ENCODE measurements at places on chromosomes 2 and 18.

- DNase-seq: no peak
Observed at GRCh38 chr2:14720739-14721138, 88.2 kb downstream of the LRATD1 start.

DNA sequence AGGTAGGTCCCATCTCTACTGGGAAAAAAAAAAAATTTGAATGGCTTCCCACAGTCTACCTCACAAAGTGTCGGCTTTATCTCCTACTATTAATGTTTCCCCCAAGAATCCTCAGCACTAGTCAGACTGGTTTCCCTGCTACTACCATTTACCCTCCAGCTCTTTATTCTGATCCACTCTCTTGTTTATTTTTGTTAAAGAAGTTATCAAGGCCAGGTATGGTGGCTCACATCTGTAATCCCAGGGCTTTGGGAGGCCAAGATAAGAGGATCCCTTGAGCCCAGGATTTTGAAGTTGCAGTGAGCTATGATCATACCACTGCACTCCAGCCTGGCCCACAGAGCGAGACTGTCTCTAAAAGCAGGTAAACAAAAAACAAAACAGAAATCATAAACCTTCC lies 1275.3 kb downstream of the LRP1B start:
- DNase-seq: no peak

- DNase-seq: no peak
Observed at GRCh38 chr2:150441226-150441625, 46.2 kb downstream of the RND3 start.

GRCh38 chr2:214328941-214329340 lies 81.9 kb upstream of the VWC2L start:
- no peak for DNase-seq

- no peak for DNase-seq
Observed at GRCh38 chr2:232523682-232524597, 2.0 kb upstream of the CHRND start.

- no peak for DNase-seq
Observed at GRCh38 chr2:213156717-213157116, 5.3 kb upstream of the IKZF2 start.

DNA sequence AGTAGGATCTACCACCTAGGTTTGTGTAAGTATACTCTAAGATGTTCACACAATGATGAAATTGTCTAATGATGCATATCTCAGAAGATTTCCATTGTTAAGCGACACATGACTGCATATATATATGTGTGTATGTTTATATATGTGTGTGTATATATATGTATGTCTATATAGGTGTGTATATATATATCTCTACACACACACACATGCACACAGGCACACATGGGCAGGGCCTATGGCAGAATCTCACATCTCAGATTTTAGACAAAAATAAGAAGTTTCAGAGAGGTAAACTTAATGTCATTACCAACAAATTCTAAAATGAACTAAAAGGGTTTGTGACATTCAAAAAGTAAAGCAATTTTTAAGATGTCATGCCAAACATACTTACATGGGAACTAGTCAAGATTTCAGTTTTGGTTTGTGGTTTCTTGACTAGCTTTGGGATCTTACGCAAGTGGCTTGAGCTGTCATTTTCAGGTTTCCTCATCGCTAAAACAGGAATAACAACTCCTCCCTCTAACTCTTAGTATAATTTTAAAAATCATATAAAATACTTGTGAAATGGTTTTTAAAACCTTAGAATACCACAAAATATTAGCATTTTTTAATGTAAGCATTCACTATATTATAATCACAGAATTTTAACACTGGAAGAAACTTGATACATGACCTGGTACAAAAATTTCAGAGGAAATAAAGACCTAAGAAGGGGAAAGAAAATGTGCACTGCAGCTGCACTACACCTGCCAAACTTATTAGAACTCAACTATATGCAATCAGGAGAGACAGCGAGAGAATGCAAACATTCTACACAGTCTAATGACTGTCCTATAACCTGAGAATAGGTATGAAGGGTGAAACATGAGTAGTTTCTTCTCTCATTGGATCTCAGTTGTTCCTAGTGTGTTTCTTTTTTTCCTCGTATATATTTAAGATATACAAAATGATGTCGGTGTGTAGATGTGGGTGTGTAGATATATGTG lies 75.7 kb downstream of the TTC21B start:
- no peak for DNase-seq

DNA sequence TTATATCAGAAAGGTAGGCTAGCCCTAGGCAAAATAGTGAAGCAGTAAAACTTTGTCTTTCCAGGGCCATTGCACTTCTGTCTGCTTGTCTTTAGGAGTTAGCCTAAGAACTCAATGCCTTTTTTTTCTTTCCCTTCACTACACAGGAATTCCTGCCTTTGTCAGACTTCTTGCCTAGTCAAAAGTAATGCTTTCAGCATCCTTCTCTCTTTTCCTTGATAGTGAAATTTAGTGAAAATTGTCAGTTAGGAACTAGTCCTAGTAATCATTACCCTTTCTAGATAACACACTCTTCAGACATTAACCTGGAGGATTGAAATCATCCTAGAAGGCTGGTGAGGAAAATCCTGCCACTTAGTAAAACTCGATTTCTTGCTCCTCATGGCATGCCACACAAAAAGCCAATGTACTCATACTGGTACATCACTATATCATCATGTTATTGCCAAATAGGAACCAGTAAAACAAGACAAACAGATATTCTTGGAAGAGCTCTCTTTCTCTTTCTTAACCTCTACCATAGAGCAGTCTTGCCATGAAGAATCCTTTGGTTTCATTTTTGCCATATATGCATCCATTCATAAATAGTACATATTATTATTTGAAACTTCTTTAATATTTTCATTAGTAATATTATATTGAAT lies 320.5 kb downstream of the CTNNA2 start:
- DNase-seq: no peak

DNA sequence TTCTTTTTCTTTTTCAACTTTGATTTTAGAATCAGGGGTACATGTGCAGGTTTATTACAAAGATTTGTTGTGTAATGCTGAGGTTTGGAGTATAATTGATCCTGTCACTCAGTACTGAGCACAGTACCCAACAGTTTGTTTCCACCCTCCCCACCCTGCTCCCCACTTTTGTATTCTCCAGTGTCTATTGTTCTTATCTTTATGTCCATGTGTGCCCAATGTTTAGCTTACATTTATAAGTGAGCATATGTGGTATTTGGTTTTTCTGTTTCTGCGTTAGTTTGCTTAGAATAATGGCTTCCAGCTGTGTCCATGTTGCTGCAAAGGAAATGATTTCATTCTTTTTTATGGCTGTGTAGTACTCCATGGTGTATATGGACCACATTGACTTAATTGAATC lies 43.1 kb downstream of the RDH14 start:
- DNase-seq: no peak

- no peak for DNase-seq
Observed at GRCh38 chr18:39835303-39836030, 2119.6 kb upstream of the PIK3C3 start.

GRCh38 chr2:173232956-173233744 lies 121.5 kb upstream of the CDCA7 start:
- no peak for DNase-seq

- DNase-seq: peak; percentile 27
Observed at GRCh38 chr2:41932241-41933045, 115.4 kb upstream of the PKDCC start.

GRCh38 chr2:69559442-69560146 lies 83.9 kb downstream of the AAK1 start:
- peak; percentile 66 for DNase-seq

DNA sequence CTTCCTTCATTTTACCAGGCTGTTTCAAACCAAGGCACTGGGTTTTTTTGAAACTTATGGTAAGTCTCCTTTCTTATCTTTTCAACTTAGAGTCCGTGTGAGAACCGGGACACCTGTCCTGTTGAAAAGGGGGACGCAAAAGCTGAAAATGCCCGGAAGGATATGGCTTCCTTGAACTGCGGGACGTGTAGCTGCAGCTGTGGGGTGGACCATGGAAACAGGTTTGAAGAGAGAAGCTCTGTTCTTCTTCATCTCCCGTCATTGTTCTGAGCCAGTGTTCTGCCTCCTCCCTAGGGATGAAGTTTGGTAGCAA lies 29.5 kb upstream of the DNAJC27 start:
- no peak for DNase-seq

DNA sequence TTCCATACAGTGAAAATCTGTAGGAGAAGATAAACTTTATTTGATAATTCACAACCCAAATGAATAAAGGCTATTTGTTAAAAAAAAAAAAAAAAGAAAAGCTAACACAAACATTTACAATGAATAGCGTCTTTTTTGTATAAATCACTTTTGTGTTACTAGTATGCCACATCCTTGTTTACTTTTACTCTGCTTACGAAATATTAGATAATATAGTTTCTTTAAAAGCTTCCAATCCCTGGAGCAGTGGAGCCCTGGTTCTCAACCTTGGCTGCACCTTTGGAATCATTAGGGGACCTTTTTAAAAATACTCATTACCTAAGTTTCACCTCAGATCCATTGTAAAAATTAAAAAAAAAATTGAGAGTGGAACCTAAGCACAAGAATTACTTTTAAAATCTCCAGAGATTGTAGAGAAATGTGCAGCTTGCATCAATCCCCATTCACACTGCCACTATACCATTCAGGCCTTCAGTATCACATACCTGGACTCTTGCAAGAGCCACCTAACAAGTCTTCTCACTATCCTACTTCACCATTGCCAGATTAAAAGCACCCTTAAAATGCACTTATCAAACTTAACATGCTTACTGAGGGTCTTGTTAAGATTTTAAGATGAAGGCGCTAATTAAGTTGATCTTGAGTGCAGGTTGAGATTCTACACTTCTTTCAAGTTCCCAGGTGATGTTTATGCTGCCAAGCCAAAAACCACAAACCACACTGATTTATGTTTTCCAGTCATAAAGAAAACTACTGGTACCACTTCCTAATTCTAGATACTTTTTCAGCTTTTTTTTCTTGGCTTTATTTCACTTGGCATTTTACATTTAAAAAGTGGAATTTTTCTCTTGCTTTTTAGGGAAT lies 59.7 kb upstream of the ZC3H15 start:
- DNase-seq: no peak

DNA sequence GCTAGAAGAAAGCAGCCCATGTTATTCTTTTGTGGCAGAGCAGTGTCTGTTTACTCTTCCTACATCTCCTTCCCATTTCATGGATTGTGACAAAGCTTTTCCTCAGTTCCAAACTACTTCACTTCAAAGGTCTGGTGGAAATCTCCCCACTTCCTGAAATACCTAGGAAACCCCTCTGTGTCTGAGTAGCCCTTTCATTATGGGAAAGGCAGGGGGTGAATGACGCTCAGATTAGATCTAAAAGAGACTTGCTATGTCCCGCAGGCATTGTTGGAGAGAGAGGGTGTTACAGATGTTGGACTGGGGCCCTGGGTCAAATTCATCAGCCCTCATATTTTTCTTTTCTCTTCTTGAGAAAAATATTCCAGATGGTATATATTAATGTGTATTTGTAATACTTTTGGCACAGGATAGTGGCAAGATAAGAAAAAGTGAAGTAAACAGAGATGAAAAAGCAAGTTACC lies 675.0 kb downstream of the IRS1 start:
- no peak for DNase-seq

DNA sequence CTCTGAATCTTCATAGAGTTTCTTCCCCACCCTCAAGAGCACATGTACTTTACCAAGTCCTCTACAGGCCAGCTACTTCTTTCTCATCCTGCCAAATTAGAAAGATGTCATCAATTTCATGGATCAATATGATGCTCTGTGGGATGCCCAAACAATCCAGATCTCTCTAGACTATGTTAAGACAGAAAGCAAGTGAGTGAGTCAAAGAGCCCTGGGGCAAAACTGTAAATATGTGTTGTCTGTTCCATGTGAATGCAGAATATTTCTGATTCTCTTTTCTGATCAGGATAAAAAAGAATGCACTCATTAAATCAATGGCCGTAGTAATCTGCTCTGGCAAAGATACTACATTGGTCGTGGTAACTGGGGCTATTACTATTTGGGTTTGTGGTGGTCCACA lies 53.1 kb upstream of the ROCK2 start:
- no peak for DNase-seq

- DNase-seq: no peak
Observed at GRCh38 chr2:70460333-70460732, 93.3 kb downstream of the TGFA start.

GRCh38 chr2:217160978-217161973 lies 301.4 kb upstream of the TNP1 start:
- no peak for DNase-seq

- no peak for DNase-seq
Observed at GRCh38 chr2:21860907-21861306, 737.1 kb downstream of the TDRD15 start.

- DNase-seq: no peak
Observed at GRCh38 chr18:31634331-31634713, 42.6 kb downstream of the TTR start.

- no peak for DNase-seq
Observed at GRCh38 chr2:120748310-120748709, 12.6 kb downstream of the GLI2 start.

DNA sequence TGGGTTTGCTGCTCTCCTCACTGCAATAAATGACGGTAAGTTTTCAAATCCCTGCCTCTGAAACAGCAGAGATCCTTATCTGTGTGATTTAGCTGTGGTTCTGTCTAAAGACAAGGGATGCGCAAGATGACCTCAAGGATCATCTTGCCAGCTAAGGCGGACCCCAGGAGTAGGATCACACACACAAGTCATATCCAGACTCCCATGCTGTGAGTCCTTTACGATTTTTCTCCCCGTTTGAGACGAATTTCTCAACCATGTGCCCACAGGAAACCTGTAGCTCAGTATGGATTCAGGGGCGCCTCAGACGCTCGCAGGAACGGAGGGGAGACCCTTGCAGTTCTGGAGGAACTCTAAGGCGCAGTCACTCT lies 11.1 kb upstream of the DCTN1 start:
- no peak for DNase-seq

DNA sequence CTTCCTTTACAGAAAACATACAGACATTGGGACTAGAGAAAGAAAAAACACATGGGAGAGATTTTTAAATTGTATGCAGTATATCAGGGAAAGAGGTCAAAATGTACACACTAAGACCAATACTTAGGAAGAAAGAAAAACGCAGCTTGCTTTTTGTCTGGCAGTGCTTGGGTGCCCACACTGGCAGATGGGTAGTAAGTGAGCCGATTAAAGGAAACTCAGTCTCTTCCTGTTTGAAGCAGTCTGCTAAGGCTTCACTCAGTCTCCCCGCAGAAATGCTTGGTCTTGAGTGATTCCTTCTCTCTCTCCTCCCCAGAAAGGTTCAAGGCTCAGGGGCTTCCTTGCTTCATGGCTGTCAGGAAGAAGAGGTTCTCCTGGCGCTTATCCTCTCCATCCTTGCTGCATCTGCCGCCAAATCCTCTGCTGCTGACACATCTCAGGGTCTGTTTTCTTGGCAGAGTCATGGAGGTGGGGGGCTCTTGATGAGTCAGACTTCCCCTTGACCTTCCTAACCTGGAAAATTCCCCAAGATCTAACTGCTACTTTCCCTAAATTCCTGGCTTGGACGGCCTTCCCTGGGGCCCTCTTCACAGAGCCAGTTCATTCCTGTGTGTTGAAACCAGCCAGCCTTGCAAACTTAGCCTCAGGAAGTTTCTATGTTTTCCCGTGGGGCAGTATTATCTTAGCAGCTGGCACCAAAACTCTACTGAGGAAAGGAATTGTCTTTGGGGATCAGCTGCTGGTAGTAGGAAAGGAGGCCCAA lies 10.5 kb upstream of the TMSB10 start:
- no peak for DNase-seq

- peak; percentile 52 for DNase-seq
Observed at GRCh38 chr2:222606306-222606705, 49.6 kb downstream of the FARSB start.

- no peak for DNase-seq
Observed at GRCh38 chr2:7111626-7112025, 194.4 kb downstream of the RNF144A start.

GRCh38 chr2:186339716-186340115 lies 146.3 kb upstream of the ZC3H15 start:
- no peak for DNase-seq

Data from hematopoietic multipotent progenitor cell treated with erythropoietin and hydrocortisone succinate and interleukin-3 and kit ligand, for 15 days (in vitro differentiated cells).